ENCODE measurements at places on chromosomes 5 and 9.
A peak's percentile ranks its signal among the peaks of the same experiment; 100 is the strongest.

DNA sequence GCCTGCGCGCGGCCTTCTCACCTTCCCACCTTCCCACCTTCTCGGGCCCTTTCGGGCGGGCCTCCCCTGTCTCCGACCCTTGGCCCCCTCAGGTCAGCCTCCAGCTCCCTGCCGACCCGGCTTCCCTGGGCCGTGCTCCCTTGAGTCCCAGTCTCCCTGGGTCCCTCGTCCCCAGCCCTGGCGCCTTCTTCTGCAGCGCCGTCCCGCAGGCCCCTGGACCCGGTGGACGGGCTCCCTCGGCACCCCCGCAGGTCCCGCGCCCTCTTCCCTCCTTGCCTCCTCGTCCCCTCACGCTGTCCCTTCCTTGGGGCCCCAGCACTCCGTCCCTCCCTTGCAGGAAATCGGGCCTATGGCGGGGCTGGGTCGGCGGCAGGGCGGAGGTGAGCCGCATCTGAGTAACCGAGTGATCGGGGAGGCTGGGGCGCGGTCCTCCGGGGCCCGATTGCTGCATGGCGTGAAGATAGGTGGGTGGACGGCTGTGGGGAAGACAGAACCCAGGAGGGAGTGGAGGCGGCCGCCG is 7.6 kb downstream of the ARPC5L start:
- DNase-seq: no peak

DNA sequence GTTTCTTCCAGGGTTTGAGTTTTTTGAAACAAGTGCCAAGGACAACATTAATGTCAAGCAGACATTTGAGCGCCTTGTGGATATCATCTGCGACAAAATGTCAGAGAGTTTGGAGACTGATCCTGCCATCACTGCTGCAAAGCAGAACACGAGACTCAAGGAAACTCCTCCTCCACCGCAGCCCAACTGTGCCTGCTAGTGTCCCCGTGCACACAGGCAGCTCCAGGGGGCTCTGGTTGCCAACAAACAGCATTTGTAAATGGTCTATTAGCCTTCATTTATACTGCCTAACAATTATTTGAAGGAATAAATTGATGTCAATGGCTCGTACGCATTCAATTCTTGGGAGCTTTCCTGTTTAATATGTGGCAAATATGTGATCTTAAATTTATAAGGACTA is 268.3 kb downstream of the RAB3C start:
- no peak for DNase-seq

GRCh38 chr5:71706906-71707305 is 12.2 kb upstream of the CARTPT start:
- DNase-seq: no peak

GRCh38 chr5:113299591-113299990 is 135.2 kb downstream of the TSSK1B start:
- no peak for DNase-seq

GRCh38 chr5:60514152-60514551 is 185.8 kb downstream of the DEPDC1B start:
- no peak for DNase-seq

- DNase-seq: no peak
Observed at GRCh38 chr5:93360436-93361088, 220.5 kb downstream of the NR2F1-AS1 start.

DNA sequence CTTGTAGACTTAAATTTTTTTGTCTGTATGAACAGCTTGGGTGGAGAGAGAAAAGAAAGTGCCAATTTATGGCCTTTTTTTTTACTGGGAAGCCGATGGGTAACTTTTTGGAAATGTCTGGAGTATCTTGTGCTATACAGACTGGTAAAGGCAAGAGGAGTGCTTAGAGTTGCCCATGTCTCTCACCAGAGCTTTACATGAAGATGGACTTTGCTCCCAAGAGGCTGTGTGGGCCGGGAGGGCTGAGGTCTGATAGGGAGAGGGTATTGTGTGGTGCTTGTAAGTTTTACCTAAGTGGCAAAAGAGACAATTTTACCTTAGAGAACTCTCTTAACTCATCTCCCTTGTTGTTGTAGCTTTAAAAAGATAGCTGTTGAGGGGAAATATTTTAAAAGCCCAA is 203.2 kb downstream of the SEMA6A start:
- no peak for DNase-seq

GRCh38 chr5:60260658-60261057 is 367.1 kb upstream of the PDE4D start:
- no peak for DNase-seq

DNA sequence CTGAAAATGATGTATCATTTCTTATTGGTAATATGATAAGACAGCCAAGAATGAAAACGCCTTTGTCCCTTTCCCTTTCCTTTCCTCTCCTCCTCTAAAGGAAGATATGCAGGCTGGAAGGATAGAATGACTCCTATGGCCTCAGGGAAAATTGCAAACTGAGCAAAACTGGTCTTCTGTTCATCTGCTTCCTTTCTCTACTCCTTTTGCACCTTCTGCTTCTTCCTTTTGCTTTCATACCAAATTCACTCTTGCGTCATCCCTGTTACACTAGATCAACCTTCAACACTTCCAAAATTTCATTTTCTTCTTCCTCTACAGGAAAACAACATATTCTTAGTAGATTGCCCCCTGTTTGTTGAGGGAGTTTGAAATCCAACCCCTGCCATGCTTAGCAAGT is 234.1 kb downstream of the ADAMTS6 start:
- no peak for DNase-seq

DNA sequence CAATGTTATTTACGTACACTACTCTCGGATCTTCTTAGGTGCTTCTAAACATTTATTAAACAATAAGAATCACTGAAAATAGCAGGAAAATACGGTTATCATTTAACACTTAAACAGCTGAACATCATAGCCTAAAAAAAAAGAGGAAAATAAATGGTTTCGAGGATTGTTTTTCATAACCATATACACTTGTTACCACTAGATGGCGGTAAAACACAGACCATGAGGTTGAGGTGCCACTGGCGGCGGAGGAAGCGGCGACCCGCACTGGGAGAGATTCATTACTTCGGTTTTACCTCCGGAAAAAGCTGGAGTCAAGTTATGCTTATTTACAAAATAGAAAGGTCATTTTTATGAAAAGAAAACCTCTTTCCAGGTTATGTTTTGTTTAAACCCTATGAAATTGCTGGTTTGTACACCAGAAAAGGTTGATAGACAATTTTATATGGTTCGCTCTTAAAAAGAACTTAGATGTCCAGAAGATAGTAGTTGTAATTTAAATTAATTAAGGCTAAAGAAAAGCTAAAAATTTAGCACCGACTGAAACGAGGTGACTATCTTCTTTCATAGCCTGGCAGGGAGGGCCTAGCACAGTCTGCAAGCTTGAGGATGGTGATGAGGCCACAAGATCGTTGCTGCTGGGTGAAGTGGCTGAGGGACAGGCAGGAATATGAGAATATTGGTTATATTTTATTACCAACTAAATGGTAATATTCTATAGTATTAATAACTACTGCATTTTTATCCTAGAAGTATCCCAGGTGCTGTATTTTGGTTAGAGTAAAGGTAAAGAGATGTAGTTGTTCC is 605.7 kb downstream of the RAB3C start:
- peak; percentile 71 for DNase-seq

DNA sequence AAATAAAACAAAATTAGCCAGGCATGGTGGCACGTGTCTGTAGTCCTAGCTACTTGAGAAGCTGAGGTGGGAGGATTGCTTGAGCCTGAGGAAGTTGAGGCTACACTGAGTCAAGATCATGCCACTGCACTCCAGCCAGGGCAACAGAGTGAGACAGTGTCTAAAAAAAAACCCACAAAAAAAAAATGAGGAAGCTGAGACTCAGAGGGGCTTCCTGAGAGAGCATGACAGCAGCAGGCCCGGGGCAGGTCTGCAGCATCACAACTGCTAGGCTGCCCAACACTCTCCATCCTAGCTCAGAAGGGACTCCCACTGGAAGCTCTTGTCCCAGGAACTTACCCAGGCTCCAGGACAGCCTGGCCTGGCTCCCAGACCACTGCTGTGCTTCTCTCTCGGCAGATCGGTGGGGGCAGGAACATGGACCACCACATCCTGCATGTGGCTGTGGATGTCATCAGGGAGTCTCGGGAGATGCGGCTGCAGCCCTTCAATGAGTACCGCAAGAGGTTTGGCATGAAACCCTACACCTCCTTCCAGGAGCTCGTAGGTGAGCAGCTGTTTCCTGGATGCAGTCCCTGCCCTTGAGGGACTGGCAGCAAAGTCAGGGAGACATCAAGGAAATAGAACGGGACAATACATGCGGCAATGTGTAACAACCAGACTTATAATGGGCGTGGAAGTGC is 19.1 kb downstream of the PTGS1 start:
- DNase-seq: no peak

DNA sequence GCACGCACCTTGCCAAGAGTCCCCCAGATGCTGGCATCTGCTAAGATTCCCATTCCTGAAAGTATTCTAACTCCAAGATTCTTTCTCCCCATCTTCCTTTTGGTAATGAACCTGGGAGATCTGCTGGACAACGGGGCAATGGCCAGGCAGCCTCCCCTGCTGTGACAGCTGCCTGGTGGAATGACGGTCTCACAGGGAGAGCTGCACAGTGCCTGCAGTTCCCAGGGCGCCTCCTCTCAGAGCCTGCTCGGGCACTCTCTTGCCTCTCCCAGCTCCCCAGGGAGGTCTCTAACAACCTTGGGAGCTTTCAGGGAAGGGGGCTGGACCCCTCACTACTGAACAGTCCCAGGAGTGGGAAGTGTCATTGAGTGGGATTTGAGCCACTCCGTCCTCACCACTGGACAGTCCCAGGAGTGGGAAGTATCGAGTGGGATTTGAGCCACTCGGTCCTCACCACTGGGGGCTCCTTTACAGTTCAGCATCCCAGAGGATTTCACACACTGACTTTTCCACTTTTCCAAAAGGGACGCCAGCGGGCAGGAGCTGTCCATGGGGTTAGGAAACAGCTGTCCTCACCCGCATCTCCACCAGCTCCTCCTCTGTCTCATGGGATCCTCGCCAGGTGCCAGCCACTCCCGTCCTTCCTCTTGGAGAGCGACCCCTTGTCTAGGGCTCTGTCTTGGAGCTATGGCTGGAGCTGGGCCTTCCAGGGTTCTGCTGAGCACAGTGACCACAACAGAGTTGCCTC is 65.7 kb downstream of the ADAMTS2 start:
- DNase-seq: no peak

- DNase-seq: no peak
Observed at GRCh38 chr9:4068449-4068848, 231.4 kb downstream of the GLIS3 start.

DNA sequence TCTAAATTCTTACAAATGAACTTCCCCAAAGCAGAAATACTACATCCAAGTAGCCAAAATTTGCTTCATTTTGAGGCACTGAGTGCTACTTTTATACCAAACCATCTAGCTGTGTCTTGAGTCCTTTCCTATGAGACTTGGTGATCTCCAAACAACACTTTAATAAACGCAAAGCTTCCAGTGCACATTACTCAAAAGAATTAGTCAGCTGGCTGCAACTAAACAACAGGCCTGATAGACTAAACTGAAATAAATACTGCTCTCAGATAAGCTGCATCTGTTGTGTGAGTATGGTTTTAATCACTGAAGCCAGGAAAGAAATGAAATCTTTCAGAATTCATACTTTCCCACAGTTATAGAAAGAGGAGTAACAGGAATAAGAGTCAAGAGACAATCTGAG is 80.3 kb downstream of the VCAN start:
- DNase-seq: no peak

DNA sequence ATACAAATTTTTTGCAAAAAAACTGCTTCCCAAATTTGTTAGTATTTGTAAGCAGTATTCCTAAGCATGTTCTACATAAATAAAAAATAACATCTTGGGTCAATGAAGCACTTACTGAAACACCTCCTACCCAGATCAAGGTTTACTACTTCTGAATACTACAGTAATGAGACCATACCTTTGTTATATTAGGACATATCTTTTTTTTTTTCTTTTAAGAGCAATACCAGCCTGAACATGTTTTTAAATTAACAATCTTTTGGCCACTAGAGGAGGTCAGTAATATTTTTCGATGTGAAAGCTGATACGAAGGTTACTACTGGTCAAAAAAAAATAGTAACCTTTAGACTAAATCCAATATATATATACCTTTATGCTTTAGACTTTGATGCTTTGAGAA is 72.7 kb downstream of the CERT1 start:
- no peak for DNase-seq

- DNase-seq: no peak
Observed at GRCh38 chr5:118994595-118994994, 6.2 kb upstream of the DTWD2 start.

- no peak for DNase-seq
Observed at GRCh38 chr9:80146466-80146865, 574.7 kb downstream of the TLE4 start.

DNA sequence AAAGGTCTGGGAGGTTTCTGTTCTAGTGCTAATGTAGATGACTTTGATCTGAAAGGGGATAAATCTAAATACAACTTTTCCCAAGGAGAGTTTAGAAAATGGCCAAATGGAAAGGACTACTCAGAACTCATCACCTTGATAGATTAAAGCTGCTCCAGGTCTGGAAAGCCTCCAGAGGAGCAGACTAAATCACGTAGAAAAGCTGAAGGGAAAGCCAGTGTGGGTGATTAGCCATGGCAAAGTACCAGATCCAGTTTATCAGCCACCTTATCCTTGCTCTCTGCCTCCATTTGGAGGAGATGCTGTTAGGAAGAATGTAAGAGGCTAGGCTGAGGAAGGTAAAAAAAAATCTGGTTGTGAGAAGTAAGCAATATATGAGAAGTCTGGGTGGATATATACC is 120.7 kb upstream of the RAI14 start:
- no peak for DNase-seq

DNA sequence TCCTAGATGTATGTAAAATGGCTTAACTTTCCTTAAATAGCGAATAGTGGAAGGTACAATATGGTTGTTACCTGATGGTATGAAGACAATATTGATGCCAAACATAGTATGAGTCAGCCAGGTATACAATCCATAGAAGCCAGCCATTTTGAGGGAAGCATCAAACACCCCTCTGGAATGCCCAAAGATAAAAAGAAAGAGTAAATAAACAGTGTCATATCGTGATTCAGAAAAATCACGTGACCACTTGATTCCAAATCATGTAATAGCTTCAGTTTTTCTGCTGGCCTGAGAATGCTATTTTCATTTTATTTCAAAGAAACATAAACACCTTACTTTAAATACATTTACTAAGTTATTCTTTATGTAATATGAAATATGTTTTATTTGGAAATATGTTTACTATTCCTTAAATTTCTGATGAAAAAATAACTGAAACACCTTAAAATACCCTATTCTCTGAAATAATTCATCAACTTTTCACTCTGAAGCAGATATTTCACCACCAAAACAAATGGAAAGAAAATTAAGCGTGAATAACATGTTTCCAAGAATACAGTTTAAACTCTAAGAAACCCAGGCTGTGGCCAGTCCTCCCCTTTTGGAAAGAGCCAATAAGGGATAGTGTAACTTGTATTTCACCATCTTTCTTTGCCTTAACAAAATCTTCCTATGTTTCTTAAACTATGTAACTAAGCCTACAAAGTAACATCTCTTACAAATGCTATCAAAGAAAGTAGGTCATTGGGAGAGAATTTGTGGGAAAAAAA is 24.8 kb upstream of the CTNNAL1 start:
- DNase-seq: no peak

- DNase-seq: no peak
Observed at GRCh38 chr9:5799314-5799713, 33.6 kb downstream of the ERMP1 start.

DNA sequence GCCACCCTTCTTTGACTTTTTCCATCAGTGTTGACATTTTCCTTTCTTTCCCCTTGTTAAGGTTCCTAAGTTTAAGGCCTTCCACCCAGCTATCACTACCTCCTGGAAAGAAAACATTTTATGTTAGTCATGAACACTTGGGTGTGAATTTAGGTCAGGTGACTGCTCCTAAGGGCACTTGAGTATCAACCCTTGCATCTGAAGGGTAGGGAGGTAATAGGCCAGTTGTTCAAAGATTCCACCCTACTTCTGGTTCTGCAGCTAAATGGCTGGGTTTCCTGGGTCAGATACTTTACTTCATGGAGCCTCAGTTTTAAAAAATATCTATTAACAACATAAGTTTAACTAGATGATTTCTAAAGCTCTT is 49.1 kb upstream of the OSMR start:
- no peak for DNase-seq

Data from right forelimb (tissue), 1 donor.